Endodermal cell (in vitro differentiated cells): ENCODE measurements at places on chromosomes 1 and 21.

DNA sequence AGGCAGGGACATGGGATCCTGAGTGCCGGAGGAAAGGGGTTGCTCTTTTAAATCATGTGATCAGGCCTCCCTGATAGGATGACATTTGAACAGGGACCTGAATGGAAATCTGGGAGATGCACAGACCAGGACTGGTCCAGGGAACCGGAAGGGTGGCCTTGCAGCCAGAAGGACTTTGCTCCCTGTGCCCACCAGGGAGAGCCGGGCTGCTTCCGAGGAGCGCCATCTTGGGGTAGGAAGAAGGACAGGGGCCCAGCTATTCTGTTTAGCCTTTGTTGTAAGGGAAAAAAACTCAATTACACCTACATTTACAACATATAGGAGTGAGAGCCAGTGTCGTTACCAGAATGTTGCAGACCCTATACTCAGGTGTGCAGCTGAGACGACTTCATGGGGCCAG, 5.5 kb downstream of the KLHDC7A start:
- peak; percentile 86 for DNase-seq

- DNase-seq = no peak
Observed at GRCh38 chr1:20873311-20873710, 86.2 kb upstream of the HP1BP3 start.

DNA sequence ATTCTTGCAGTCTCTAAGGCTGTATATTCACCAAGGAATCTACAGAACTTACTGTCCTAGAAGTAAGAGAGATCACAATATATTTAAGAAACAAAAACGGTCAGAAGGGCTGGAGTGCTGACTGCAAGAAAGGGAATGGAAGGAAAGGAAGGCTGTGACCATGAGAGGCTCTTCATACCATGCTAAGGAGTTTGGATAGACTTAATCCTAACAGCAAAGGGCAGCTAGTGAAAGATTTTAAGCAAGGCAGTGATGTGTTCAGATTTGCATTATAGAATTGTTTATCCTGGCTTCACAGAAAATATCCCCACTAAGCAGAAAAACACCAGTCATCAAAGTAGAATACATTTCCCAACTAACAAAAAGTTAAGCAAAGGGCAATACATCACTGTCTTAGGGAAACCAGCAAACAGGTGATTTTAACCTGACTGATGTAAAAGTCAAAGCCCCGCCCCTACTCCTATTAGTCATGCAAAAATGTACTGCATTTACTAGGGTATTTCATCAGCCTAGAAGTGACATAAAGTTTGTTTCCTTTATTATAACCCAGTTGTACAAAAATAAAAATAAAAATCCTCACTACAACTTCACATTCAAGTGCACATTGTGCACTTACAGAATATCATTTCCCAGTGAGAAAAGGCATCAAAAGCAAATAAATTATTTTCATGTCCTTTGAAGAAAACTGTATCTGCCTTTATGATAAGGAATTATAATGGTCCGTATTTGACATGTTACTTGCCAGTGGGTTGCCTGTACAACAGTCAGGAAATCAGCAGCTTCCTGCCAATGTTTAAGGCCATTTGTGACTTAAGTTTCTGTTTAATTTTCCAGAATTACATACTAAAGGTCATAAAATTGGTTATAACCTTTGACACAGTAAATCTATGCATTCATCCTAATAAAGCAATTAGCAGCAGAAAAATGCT, 17.2 kb downstream of the JAK1 start:
- DNase-seq = no peak

- DNase-seq = no peak
Observed at GRCh38 chr1:87678266-87678665, 349.6 kb downstream of the LMO4 start.

GRCh38 chr1:211965108-211965805, 70.1 kb downstream of the INTS7 start:
- no peak for DNase-seq

DNA sequence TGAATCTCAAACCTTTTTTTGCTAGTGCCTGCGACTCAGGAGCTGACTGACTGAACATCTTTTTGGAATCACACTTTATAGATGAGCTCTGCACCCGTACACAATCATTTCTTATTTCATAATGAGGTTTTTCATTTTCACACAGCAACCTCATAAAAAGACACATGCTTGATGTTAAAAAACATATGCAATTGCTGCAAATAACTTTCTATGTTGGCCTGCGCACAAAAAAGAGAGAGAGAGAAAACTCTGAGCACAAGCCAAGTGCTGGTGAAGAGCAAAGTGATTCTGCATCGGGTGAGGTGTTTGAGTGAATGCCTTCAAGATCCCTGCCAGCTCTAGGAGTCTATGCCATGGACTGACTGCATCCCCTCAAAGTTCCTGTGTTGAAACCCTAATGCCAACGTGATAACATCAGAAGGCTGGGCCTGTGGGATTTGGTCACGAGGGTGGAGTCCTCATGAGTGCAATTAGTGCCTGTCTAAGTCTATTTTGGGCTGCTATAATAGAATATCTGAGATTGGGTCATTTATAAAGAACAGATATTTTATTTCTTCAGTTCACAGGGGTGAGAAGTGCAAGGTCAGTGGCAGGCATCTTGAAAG, 36.6 kb downstream of the C1orf87 start:
- no peak for DNase-seq

DNA sequence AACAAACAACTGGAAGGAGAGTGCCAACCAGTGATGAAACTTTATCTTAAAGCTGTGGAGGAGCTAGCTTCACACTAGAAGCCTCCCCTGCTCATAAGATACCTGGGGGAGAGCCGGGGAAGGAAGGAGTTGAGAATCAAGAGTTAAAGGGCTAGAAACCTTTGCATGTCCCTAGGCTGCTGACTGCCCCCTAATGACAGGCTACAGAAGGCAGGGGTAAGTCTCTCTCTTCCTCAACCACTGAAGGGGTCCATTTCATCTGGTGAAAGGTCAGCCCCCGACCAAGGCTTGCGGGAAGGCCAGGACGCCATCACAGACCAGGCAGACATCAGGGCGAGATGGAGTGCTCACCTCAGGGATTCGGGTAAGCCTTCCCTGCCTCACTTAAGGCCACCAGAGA, 65.6 kb upstream of the GRHL3 start:
- peak; percentile 71 for DNase-seq

- DNase-seq = peak; percentile 95
Observed at GRCh38 chr1:30106125-30106524, 617.3 kb downstream of the MATN1 start.

- DNase-seq = no peak
Observed at GRCh38 chr1:23171181-23171755, 2.6 kb upstream of the LUZP1 start.

DNA sequence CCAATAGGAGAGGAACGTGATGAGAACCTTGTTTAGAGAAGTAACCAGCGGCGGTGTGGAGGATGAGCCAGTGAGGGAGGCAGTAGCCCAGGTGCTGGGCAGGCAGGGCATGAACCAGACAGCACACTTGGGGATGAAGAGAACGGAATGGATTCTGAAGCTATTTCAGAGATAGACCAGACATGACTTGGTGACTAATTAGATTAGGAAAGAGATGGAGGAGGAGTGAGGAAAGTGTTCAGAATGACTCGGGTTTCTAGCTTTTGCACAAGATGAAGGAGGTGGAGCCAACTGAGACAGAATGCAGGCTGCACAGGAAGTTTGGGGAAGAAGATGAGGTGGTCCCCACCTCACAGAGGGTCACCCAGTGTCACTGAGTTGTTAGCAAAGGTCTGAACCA, 5.1 kb downstream of the PEF1 start:
- no peak for DNase-seq

GRCh38 chr1:117567435-117567834, 38.4 kb upstream of the TENT5C start:
- peak; percentile 17 for DNase-seq

GRCh38 chr1:35557118-35557610, at the start of gene KIAA0319L:
KIAA0319L (minus strand) TSS chr1:35557403; CDS start chr1:35554491, 2,912 bp downstream.
- peak; percentile 90 for DNase-seq

DNA sequence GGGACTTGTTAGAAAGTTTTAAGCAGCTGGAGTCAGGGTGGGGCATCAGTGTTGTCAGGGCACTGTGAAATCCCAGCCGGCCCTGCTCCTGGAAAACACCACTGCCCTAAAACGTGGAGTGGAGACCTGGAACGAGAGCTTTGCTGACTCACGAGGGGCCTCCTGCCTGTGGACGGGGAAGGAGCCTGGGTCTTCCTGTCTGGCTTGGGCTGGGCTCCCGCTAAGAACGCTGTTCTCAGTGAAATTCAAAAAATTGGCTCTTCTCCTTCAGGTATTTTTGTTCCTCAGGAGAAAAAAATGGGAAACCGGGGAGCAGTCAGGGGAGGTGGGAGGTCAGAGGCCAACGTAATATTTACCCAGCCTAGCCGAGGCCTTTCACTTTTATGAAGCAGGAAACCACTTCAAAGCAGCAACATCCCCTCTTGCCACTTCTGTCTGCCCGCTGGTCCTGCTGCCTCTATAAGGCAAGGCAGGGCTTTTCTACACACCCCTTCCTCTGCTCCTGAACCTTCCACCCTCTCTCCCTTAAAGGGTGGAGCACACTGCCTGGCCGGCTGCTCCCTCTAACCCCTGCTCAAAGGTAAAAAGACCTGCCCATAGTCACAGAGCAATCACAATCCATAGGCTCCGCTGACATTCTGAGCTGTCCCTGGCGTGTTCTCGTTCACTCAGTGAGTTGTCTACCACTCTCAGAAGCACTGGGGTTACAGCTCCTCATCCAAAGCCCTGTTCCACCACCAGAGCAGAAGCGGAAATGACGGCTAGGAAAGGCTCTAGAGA, 8.0 kb downstream of the PLXNA2 start:
- DNase-seq = peak; percentile 79

GRCh38 chr1:221072214-221072613, 193.0 kb downstream of the HLX start:
- DNase-seq = no peak

- no peak for DNase-seq
Observed at GRCh38 chr1:201515895-201516294, 9.0 kb upstream of the CSRP1 start.

- no peak for DNase-seq
Observed at GRCh38 chr1:89815611-89816010, 5.2 kb upstream of the LRRC8D start.

GRCh38 chr1:202037706-202038296, 27.4 kb downstream of the ELF3 start:
- no peak for DNase-seq

DNA sequence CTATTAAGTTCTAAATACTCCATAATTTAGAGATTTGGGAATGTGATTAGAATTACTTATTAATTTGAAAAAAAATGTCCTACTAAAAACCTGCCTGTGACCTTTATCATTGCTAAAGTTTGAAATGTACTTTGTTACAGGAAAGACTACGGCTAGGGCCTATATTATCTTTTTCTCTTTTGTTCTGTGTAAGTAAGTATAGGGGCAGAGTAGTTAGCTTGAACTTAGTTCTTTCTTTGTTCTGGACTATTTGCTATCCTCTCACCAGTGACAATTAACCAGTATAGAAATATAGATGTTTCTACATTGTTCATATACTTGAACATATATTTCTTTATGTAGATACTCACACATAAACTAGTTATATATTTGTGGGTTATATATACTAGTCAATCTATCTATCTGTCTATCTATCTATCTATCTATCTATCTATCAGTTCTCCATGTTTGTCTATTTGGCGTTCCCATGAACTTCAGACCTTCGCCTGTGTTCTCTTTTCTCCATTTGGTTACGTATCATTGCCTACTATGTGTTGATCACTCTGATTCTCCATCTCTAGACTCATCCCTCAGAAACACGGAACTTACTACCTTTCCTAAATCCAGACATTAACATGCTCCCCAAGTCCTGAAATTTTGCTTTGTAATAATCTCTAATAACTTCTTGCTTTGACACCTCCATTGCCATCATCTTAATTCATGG, 3.3 kb downstream of the PTPRC start:
- DNase-seq = no peak

DNA sequence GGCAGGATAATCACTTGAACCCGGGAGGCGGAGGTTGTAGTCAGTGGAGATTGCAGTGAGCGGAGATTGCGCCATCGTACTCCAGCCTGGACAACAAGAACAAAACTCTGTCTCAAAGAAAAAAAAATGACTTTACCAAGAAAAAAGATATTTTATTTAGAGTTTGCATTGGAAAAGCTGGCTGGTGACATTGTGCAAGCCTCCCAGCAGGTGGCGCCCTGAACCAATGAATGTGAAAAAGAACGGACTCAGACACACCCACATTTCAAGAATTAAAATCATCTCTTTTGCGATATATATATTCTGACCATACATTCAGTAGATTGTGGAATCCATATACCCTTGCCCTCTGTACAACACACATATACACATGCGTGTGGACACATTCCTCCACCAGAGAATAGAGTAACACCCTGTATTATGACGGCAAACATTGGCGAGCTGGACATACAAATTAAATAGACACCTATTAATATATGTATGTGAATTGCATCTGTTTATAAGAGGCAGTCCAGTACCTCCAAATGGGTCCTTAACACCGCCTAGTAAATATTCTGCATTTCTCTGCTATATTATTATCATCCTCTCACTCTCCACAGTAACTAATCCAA, 39.0 kb upstream of the CADM3 start:
- peak; percentile 85 for DNase-seq

- no peak for DNase-seq
Observed at GRCh38 chr1:222385955-222386354, 161.9 kb downstream of the HHIPL2 start.

DNA sequence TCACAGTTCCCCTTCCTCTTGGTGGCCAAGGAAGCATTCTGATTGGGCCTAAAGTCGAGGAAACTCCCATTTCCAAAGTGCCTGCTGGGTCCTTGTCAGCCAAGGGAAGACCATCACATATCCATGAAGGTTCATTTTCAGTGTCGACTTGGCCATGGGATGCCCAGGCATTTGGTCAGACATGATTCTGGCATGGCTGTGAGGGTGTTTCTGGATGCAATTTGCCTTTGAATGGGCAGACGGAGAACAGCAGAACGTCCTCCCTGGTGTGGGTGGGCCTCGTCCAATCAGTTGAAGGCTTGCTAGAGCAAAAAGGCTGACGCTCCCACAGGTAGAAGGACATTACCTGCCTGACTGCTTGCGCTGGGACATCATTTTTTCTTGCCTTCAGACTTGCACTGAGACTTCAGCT, 48.3 kb upstream of the LBR start:
- DNase-seq = peak; percentile 30

DNA sequence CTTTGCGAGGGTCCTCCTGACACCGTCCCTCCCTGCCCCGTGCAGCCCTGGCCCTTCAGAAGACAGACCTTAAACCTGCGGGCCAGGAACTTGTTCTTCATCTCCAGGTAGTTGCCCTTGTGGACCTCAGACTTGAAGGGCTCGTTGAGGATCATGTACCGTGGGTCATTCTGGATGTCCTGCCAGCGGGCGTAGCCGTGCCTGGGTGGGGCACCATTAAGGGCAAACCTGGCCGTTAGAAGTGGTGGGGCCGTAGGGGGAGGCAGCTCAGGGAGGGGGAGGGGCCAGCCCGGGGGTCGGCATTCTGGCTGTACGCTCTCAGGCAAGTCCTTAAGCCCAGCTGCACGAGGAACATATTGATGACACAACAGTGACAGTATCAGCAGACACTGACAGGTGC, 64.6 kb downstream of the KCNAB2 start:
- no peak for DNase-seq

DNA sequence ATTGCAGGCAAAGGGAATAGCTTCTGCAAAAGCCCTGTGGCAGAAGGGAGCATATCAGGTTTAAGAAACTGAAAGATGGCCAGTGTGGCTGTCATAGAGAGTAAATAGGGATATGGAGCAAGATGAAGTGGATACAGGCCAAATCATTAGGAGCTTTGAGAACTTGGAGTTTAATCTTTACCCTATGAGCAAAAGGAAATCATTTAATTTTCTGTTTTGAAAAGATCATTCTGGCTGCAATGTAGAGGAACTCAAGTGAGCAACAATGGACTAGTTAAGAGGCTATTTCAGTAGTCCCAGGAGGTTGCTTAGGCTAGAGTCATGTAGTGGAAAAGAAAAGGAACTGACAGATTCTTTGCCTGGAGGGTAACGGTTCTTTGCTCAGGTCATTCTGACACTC, 47.2 kb downstream of the RAP1A start:
- DNase-seq = no peak
